ENCODE measurements at places on chromosomes 3 and 15. TPM values are rescaled to one million over a fixed set of nuclear protein-coding genes. Genes with fewer than 3 reads are reported as not detected.

DNA sequence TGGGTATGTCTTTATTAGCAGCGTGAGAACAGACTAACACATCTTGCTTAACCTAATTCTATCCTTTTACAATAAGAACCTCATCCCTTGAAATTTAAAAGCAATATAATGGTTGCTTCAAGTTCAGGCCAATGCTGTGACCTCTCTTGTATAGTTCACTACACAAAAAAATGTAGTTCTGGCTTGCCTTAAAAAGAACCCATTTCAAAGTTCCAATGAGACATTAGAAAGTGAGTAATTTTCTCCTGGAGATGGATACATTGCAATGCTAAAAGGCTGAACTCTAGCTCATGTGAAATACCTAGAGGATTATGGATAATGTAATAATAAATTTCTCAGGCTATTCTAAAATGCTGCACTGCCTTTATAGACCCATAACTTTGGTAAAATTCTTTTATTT is 47.8 kb downstream of the ATP13A4 start:
- DNase-seq = no peak

DNA sequence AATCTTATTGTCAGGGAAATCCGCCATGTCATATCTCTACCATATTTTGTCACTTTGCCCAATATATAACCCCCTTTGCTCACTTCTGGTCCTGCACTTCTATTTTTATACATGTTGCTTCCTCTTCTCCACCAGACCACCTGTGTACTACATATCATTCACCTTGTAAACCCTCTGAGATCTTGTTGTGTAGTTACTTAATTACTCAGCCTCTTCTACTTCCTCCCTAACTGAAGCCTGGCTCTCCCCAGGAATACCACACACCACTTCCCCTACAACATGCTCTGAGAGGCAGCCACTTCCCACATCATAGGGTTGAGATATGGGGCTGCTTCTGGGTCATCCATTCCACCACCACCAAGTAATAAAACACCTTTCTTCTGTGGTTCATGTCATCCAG is 10.0 kb downstream of the HEXA start:
- DNase-seq = no peak

GRCh38 chr15:68653031-68653635 is 74.3 kb downstream of the CORO2B start:
- no peak for DNase-seq

DNA sequence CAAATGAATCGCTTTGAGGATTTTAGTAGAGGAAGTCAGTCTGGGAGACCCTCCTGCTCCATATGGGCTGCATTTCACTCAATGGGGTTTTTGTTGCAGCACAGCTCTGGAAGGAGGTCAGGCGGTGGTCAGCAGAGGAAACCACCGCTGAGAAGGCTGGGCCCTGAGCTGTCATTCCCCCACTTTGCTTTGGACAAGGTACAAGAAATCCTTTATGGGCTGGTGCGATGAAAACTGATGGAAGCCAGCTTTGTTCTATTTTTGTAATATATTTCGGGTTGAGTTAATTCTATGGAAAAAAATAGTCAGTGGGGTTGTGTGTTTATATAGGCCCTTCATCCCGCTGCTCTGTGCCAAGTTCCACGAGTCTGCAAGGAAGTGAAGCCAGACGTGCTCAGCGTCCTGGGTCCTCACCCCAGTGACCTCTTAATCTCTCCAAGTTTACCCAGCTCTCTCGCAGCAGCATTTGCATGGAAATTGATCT is 157.1 kb upstream of the TMC3 start:
- DNase-seq = no peak

DNA sequence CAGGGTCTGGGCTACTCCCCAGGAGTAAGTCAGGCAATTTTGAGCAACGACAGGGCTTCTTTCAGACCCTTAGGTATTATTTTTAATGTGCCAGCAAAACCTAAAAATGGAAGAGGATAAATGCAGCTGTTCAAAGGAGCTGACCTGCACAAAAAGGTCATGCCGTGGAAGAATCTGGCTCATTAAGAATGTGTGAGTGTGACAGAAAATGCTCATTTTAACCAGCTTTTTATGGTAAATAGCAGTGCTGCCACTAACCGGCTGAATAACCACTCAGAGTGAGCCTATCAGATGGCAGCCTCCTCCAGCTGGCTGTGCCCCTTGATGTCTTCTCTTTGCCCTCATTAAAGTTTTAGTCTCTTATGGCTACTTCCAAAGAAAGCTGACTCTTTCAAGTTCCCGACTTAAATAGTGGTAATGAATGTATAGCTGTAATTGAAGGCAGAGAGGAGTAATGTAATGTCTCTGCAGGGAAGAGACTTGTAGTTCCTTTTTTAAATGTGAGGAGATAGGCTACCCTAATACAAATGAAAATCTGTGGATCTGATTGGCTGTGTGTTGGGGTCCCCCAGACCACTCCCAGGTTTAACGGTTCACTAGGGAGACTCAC is 9.5 kb upstream of the FSTL1 start:
- DNase-seq = no peak

The CCR3 gene
- 0.17 TPM for total RNA-seq

The PPM1L gene
- 18.4 TPM for total RNA-seq

GRCh38 chr3:32325927-32326326 is 65.7 kb upstream of the CMTM7 start:
- no peak for DNase-seq

- no peak for DNase-seq
Observed at GRCh38 chr15:45084163-45084562, 29.8 kb downstream of the DUOX2 start.

GRCh38 chr3:39404943-39405686 is 1.4 kb upstream of the RPSA start:
- no peak for DNase-seq

DNA sequence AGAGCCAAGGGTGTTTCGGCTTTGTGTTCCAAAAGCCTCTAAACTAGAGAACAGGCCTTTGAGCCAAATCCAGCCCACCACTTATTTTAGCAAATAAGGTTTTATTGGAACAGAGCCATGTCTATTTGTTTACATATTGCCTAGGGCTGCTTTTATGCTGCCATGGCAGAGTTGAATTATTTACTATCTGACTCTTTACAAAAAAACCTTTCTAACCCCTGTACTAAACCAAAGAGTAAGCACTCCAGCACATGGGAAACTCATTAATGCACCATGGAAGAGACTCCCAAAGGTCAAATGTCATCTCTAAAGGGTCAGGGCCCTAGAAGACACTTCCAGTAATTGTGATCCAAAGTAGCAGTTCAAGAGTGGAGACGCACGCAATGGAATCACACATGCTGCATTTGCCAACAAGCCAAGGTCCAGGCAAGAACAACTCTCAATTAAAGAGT is 22.3 kb downstream of the OSBPL10 start:
- DNase-seq = no peak

DNA sequence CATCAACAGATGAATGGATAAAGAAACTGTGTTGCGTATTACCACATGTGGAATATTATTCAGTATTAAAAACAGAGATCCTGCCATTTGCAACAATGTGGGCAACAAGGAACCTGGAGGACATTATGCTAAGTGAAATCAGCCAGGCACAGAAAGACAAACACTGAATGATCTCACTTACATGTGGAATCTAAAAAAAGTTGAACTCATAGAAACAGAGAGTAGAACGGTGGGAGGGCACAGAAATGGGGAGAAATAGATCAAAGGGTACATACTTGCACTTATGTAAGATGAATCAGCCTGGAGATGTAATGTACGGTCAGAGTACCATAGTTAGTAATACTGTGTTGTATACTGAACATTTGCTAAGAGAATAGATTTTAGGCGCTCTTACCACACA is 29.8 kb upstream of the MUC13 start:
- no peak for DNase-seq

DNA sequence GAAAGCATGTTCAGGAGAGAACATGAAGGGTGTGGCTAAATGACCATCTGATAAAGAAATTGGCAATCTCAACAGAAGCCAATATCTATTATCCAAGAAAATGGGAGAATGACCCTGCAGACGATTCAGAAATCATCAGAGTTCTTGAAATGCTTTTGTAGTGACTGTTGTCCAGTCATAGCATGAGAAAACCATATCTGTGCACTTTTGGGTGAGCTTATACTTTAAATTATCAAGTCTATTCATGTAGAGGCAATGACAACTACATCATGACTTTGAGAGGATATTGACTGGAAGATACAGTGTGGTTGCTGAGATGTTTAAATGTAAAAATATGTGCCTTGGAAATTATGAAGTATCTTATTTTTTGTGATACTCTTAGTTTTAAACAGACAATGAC is 57.6 kb upstream of the AZI2 start:
- DNase-seq = no peak

The GPR27 gene
- total RNA-seq = 1.0 TPM

- DNase-seq = no peak
Observed at GRCh38 chr3:37071921-37072320, 78.6 kb downstream of the MLH1 start.

GRCh38 chr3:172466553-172467130 is 18.4 kb upstream of the GHSR start:
- DNase-seq = no peak

GRCh38 chr3:100260081-100260684 is 609 bp upstream of the TBC1D23 start:
- DNase-seq = no peak

GRCh38 chr3:139355476-139355875 is 11.7 kb downstream of the MRPS22 start:
- no peak for DNase-seq
